ENCODE measurements at places on chromosomes 4 and X.

DNA sequence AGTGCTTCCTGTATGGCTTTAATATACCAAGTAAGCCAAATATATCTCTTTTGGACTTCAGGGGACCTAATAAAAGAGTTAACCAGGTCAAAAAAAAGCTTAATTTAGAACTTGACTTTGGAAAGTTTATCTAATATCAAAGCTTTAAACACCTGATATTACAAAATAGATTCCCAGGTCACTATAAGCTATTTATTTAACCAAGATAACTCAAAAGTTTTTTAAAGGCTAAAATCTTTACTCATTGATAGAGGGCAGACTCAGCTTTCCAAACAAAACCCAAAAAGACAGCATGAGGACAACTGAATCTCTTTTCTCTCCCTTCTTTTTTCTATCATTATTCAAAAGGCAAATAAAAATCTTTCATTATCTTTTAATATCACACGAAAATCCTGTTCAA lies 19.5 kb downstream of the NUDT11 start:
- no peak overlapping the region for H3K4me3 ChIP-seq
- no peaks in the 10 kb centered on the region for H3K36me3 ChIP-seq
- H3K27ac ChIP-seq, result no peak overlapping the region
- DNase-seq, result no peak
- no peaks in the 10 kb centered on the region for H3K27me3 ChIP-seq
- H3K4me1 ChIP-seq, result no peaks in the 10 kb centered on the region

DNA sequence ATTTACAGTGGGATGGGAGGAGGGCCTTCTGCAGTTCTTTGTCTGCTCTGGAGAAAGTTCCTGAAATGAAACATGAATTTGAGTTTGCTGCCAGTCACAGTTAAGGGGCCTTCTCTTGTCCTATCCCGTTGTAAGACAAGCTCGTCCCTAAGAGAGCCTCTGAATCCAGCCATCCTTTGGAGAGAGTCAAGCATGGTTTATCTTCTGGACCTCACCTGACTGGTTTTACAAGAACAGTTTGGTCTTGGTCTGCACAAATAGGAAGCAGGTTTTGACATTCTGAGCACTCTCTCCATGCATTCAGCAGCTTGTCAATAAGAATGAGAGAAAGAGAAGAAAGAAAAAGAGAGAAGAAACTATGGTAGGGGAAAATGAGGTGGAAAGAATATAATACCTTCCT lies 20.4 kb upstream of the TENM3 start:
- H3K27me3 ChIP-seq, result no peaks in the 10 kb centered on the region
- DNase-seq, result no peak
- no peak overlapping the region for H3K27ac ChIP-seq
- no peak overlapping the region for H3K4me3 ChIP-seq
- no peaks in the 10 kb centered on the region for H3K4me1 ChIP-seq

GRCh38 chrX:54483946-54484345 lies 12.1 kb downstream of the FGD1 start:
- no peak for DNase-seq
- H3K36me3 ChIP-seq, result no peaks in the 10 kb centered on the region
- H3K4me3 ChIP-seq, result no peak overlapping the region
- H3K27me3 ChIP-seq, result no peaks in the 10 kb centered on the region
- peak overlapping the region; percentile 55 for H3K27ac ChIP-seq
- no peaks in the 10 kb centered on the region for H3K4me1 ChIP-seq

DNA sequence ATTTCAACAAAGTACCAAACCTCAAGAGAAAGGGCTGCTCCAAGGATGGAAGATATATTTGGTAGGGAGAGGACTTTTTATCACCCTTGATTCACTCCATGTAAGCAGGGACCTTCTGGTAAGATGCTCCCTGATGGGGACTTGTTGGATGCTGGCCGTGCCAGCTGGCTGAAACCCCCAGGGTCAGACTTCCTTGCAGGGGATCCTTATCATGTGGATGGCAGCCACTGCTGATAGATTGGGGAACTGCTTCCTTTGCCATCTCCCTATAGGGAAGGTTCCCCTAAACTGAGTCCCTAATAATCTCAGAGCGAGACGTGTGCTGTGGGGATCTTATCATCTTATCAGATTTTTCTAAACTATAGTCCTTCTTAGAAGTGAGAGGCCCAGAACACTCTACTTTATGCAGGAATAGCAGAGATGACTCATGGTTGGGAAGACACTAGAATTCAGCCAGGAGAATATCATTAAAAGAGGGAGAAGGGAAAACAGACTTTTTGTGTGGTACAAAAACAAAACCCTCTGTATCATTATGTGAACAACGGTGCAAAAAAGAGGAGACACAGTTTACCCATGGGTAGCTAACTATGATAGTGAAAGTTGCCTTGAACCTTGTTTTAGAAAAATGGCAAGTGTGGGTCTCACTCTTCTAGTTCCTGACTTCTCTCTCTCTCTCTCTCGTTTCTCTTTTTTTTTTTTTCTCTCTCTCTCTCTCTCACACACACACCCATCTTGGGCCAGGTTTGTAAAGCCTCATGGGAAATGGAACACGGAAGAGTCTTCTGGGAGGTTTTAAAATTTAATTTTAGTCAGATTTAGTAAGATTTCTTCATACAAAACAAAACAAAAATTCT lies 16.1 kb downstream of the RHOH start:
- H3K27ac ChIP-seq, result no peak overlapping the region
- no peak overlapping the region for H3K4me3 ChIP-seq
- no peaks in the 10 kb centered on the region for H3K36me3 ChIP-seq

- no peak overlapping the region for H3K4me3 ChIP-seq
- H3K4me1 ChIP-seq, result no peaks in the 10 kb centered on the region
- H3K27me3 ChIP-seq, result no peaks in the 10 kb centered on the region
- no peak for DNase-seq
- peaks cover 10% of the 10 kb centered on the region for H3K36me3 ChIP-seq
Measured at GRCh38 chrX:136665258-136665900, 17.4 kb downstream of the CD40LG start.
